Activated CD8-positive, alpha-beta T cell treated with anti-CD3 and anti-CD28 coated beads, Interleukin-2, amount 10 ng/mL, durations not matched to agents 7 days and 5 days (primary cell): ENCODE measurements at places on chromosomes 11 and 22. TPM values are rescaled to one million over a fixed set of nuclear protein-coding genes. Genes with fewer than 3 reads are reported as not detected.

- no peaks in the 10 kb centered on the region for H3K36me3 ChIP-seq
- no peak for DNase-seq
- H3K27me3 ChIP-seq, result no peaks in the 10 kb centered on the region
- H3K4me3 ChIP-seq, result no peak overlapping the region
- H3K4me1 ChIP-seq, result no peaks in the 10 kb centered on the region
Measured at GRCh38 chr11:93821617-93822016, 28.8 kb downstream of the VSTM5 start.

Gene WT1
- total RNA-seq, result not detected

Gene CCDC15
- 7.7 TPM for total RNA-seq

Gene RFPL3
- not detected for total RNA-seq

Gene NAV2
- total RNA-seq, result 0.71 TPM
